COR-L47 (cell line): ENCODE measurements at places on chromosomes 4 and X.

GRCh38 chr4:128517096-128517738, 229.6 kb upstream of the PGRMC2 start:
- no peak for DNase-seq

DNA sequence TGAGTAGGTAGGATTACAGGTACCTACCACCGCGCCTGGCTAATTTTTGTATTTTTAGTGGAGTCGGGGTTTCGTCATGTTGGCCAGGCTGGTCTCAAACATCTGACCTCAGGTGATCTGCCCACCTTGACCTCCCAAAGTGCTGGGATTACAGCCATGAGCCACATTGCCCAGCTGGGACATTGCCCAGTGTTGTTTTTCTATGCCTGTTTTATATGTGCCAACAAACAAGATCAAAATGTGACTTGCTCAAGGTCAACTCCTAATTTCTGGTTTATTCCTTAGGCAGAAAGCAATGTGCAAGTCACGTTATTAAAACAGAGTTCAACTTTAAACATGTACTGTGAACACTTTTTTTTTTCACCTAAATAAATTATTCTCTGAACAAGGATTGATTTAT, 2.7 kb downstream of the LRIT3 start:
- no peak for DNase-seq

- no peak for DNase-seq
Observed at GRCh38 chr4:104915373-104915772, 231.3 kb upstream of the TET2 start.

DNA sequence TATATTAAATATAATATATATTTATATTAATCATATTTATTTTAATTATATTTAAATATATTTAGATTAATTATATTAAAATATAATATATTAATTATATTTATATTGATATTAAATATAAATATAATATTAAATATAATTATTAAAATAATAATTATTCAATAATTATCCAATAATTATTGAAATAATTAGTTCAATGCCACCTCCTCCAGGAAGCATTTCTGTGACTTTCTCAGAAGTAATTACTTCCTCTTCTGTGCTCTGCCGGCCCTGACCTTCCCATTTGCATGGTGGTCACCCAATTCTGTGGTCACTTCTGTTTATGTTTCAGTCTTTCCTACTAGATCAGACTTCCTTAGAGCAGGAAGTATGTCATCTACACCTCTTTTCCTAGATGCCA, 45.8 kb downstream of the EVC2 start:
- no peak for DNase-seq

DNA sequence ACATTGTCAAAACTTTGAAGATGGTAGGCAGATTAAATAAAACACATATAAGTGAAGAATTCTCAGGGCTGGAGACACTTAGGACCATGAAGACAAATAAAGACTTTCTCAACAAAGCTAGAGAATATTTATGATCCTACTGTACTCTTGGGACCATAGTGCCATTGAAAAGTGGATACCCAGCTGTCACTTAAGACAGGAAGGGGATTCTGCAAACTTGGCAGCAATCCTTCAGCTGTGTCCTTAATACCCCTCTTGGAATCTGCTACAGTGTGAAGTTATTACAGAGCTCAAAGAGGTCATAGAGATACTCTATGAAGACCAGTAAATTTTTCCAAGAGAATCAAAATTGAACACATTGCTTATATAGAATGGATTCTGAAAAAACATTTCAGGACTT, 24.3 kb downstream of the PDE5A start:
- DNase-seq: no peak

DNA sequence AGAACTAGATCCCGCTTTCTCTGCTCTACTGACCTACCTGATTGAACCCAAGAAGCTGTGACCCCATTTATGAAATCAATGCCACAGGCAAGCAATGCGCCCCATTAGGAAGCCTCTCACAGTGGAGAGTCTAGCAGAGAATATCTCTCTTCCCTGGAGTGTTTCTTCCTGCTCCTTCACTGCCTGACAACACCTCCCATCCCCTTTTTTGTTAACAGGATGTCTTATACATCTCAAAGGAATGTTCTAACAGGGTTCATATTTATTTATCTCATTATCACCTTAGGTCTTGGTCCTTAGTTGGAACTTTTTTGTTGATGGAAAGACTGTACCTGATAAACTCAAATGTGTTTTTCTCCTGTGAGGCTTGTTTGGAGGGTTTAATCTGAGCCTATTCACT, 35.5 kb downstream of the SLIT2 start:
- DNase-seq: no peak

GRCh38 chrX:105191878-105192277, 28.6 kb downstream of the TEX13A start:
- DNase-seq: no peak

GRCh38 chrX:44462850-44463249, 79.8 kb downstream of the FUNDC1 start:
- DNase-seq: no peak

GRCh38 chrX:56505866-56506265, 57.6 kb upstream of the UBQLN2 start:
- DNase-seq: no peak

DNA sequence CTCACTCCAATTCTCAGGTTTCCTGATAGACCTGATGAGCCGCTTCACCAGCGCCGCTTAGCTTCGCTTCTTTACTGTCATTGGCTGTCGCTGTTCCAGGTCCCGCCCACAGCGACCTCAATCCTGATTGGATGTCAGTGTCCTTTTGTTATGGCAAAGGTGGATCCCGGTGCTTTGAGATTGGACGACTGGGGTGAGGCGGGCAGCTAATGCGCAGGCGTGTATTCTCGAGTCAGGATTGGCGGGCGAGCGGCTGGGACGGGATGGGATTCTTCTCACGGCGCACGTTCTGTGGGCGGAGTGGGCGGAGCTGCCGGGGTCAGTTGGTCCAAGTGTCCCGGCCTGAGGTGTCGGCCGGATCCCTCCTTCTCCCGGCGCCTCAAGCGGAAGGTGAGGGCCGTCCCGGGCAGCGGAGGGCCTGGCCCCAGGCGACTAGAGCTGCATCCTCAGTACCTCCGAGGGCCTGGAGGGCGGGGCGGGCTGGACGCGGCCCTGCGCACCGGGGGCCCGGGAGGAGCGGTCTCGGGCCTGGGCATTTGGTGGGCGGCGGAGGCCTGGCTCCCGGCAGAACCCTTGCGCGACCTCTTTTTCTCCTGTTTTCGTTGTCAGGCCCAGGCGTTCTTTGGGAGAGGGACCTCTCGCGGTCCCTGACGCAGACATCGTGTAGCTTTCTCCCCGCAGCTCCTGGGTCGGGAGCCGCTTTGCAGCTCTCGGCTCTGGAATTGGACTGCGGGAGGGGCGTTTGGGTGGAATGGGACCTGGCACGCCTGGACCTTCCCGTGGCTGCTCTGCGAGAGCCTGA, at the start of gene SCOC:
TSS of gene SCOC (plus strand) at position 319 of the 802 bp plus-strand sequence. CDS start 5,525 bp downstream, outside the sequence.
- peak; percentile 99 for DNase-seq

- DNase-seq: no peak
Observed at GRCh38 chr4:30536231-30536630, 183.9 kb upstream of the PCDH7 start.
